ENCODE measurements at places on chromosomes 16 and 17.
A peak's percentile ranks its signal among the peaks of the same experiment; 100 is the strongest.

- H3K27me3 ChIP-seq = no peaks in the 10 kb centered on the region
- DNase-seq = peak; percentile 58
- H3K36me3 ChIP-seq = peaks cover 24% of the 10 kb centered on the region
- peaks cover 1% of the 10 kb centered on the region for H3K4me1 ChIP-seq
- no peak overlapping the region for H3K27ac ChIP-seq
- H3K4me3 ChIP-seq = no peak overlapping the region
Measured at GRCh38 chr17:7001318-7001961, 5.6 kb downstream of the ALOX12 start.

- no peak overlapping the region for H3K4me3 ChIP-seq
- DNase-seq = no peak
- H3K27me3 ChIP-seq = no peaks in the 10 kb centered on the region
- H3K4me1 ChIP-seq = peaks cover 60% of the 10 kb centered on the region
- H3K36me3 ChIP-seq = no peaks in the 10 kb centered on the region
Measured at GRCh38 chr16:11236461-11237254, 19.3 kb downstream of the SOCS1 start.

DNA sequence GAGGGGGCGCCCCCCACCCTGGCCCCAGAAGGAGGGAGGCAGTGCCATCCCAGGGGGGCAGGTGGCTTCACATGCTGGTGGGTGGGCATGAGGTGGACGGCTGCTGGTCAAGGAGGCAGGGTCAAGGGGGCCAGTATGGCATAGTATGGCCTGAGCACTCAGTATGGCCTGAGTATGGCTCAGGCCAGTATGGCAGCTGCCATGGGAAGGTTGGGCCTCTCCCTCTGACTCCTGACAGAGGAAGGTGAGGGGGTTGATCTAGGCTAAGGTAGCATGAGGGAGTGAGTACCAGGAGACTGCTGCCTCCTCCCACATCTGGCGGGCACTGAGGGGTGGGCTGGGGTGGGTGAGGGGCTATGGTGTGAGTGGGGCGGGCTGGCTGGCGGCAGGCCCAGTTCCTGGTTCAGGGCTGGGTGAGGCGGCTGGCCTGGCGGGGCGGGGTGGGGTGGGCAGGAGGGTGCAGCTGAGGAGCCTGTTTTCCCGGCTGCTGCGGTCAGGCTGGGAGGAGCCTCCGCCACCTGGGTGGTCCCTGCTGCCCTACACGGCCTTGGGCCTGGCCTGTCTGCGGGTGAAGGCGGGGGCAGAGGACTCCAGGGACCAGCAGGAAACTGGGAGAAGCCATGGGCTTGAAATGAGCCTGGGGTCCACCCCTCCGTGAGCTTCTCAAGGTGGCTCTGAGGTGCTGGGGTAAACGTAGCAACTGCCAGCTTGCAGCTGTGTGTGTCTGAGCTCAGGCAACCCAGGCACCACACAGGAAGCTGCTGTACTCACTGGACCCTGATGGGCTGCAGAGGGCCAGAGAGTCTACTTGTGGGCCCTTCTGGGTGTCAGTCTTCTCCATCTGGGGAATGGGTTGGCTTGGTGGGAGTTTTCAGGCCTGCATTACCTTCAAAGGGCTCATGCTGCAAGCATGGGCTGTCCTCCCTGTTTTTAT, 57.0 kb downstream of the RAI1 start:
- no peaks in the 10 kb centered on the region for H3K27me3 ChIP-seq
- peak overlapping the region; percentile 31 for H3K27ac ChIP-seq
- H3K4me3 ChIP-seq = no peak overlapping the region

DNA sequence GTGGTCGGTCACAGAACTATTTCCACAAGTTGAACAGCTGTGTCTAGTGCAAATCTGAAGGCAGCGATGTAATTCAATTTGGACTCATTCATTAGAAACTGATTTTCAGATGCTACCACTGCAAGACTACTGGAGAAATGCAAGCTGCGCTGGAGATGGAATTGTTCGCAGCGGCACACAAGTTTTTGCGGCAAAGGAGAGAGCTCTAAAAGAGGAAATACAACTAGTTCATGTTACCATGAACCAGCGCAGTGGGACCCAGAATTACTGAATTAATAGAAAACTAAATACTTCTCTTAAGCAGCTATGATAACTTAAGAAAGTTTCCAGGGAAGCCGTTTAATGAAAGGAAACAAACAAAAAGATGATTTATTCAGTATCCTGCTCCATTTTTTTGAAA, 1.9 kb downstream of the CREBBP start:
- peak overlapping the region; percentile 92 for H3K4me3 ChIP-seq
- peaks cover 57% of the 10 kb centered on the region for H3K4me1 ChIP-seq
- peaks cover 16% of the 10 kb centered on the region for H3K36me3 ChIP-seq
- no peaks in the 10 kb centered on the region for H3K27me3 ChIP-seq
- H3K27ac ChIP-seq = peak overlapping the region; percentile 86
- DNase-seq = no peak

DNA sequence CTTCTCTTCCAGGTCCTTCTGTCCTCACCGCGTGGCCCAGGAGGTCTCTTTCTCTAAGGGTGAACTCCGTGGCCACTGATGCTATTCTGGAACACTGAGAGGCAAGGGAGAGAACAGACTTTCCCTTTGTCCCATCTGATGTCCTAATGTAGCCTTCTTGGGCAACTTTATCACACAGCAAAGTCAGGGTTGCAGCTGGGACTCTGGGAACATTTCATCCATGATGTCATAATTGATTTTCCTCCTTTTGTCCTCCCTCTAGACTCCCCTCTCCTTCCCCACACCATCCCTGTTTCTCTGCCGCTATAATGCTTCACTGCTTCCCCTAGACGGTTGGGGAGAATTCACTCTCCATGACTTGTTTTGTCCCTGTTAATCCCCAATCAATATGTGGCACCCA, 201.0 kb downstream of the SHISA9 start:
- no peaks in the 10 kb centered on the region for H3K4me1 ChIP-seq
- no peaks in the 10 kb centered on the region for H3K36me3 ChIP-seq
- H3K27ac ChIP-seq = no peak overlapping the region
- H3K27me3 ChIP-seq = no peaks in the 10 kb centered on the region
- no peak overlapping the region for H3K4me3 ChIP-seq

- peaks cover 80% of the 10 kb centered on the region for H3K4me1 ChIP-seq
- H3K36me3 ChIP-seq = peaks cover 14% of the 10 kb centered on the region
- peak overlapping the region; percentile 71 for H3K4me3 ChIP-seq
- H3K27me3 ChIP-seq = no peaks in the 10 kb centered on the region
Measured at GRCh38 chr17:57284583-57284982, 28.3 kb downstream of the MSI2 start.

GRCh38 chr17:1509290-1509881, 7.0 kb downstream of the INPP5K start:
- peaks cover 5% of the 10 kb centered on the region for H3K36me3 ChIP-seq
- peaks cover 1% of the 10 kb centered on the region for H3K4me1 ChIP-seq
- no peak for DNase-seq
- H3K27ac ChIP-seq = no peak overlapping the region
- no peak overlapping the region for H3K4me3 ChIP-seq

DNA sequence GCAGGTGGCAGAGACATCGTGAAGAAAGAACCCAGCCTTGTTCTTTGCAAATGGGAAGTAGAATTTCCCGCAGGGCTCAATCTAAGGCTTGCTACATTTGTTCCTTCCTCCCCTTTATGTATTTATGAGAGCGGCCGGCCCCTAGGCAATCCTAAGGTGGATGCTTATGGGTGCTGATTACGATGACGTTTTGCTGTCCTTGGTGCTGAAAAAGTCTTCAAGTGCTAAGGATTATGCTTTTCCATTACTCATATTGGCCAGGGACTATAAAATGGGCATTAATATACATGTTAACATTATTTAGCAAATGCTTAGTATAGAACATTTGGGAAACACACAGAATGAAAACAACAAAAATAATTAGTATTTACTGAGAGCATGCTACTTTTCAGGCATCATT, 313.3 kb upstream of the XYLT1 start:
- no peak overlapping the region for H3K4me3 ChIP-seq
- no peaks in the 10 kb centered on the region for H3K4me1 ChIP-seq
- no peak for DNase-seq
- peaks cover 5% of the 10 kb centered on the region for H3K27me3 ChIP-seq

GRCh38 chr17:71176928-71177443, 943.8 kb upstream of the SOX9 start:
- no peak overlapping the region for H3K27ac ChIP-seq
- H3K36me3 ChIP-seq = no peaks in the 10 kb centered on the region
- no peak overlapping the region for H3K4me3 ChIP-seq

GRCh38 chr16:25111403-25112166, at the start of gene LCMT1:
Gene LCMT1, plus strand, starts transcription at chr16:25111742. Its CDS starts 142 bp downstream, at chr16:25111884.
- peak within 1 kb of the TSS; percentile 96 for H3K27ac ChIP-seq
- peak within 1 kb of the TSS; percentile 87 for H3K4me3 ChIP-seq
- peaks cover 1% of the 10 kb centered on the region for H3K36me3 ChIP-seq
- H3K4me1 ChIP-seq = peaks cover 67% of the 10 kb centered on the region

DNA sequence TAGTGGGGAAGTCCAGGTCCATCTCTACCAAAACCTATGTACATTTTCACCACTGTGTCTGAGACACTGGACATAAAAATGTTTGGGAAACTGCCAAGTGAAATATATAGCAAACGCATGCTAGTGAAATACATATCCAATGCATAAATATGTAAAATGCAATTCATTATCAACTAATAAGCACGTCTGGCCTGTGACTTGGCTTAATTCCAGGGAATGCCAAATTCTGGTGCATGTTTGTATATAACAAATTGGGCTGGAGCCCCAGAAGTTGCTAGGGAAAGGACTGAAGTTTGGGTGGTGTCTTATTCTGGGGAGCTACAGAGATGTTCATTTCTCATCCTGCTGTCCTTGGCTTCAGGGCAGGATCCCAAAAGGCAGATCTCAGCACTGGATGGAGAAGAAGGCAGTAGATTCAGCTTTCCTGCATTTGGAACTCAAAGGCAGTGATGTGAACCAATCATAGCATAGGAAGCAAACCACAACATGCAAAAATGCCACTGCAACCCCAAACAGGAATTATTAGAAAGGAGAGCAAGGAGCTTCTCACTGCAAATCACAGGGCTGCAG, 184.3 kb downstream of the HS3ST3A1 start:
- no peaks in the 10 kb centered on the region for H3K36me3 ChIP-seq
- no peak for DNase-seq
- no peaks in the 10 kb centered on the region for H3K4me1 ChIP-seq
- H3K27me3 ChIP-seq = peaks cover 16% of the 10 kb centered on the region
- H3K4me3 ChIP-seq = no peak overlapping the region

DNA sequence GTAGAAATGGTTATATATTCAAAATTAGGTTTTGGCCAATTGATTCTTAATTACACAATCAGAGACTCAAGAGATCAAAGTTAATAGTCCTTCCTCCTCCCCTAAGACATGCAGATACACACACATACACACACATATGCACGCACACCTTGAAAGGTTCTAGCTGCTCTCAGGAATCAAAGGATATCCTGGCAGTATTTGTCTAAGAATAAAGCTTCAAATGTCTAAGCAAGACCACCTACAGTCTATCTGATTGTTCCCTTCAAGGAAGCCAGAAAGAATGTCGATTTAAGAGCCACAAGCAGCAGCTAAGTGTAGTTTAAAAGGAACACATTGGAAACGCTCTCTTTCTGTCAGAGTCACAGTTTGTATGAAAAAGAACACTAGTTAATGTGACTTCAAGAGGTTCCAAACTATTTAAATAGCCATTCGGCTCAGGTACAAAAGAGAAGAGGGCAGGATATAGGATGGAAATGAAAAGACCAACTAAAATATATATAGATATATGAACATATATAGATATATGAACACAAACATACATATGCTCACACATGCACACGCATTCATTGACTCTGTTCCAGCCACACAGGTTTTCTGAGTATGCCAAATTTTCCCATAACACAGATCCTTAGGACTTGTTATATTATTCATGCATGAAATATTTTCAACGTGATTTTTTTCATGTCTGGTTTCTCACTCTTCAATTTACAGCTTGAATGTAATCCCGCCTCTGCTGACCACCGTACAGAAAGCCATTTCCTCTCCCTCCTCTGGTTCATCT, 79.0 kb downstream of the CDH8 start:
- no peak overlapping the region for H3K4me3 ChIP-seq
- H3K27ac ChIP-seq = no peak overlapping the region
- no peak for DNase-seq
- no peaks in the 10 kb centered on the region for H3K36me3 ChIP-seq
- no peaks in the 10 kb centered on the region for H3K27me3 ChIP-seq
- no peaks in the 10 kb centered on the region for H3K4me1 ChIP-seq

- H3K4me1 ChIP-seq = no peaks in the 10 kb centered on the region
- H3K36me3 ChIP-seq = no peaks in the 10 kb centered on the region
- no peak overlapping the region for H3K4me3 ChIP-seq
- no peak overlapping the region for H3K27ac ChIP-seq
- H3K27me3 ChIP-seq = peaks cover 2% of the 10 kb centered on the region
- no peak for DNase-seq
Measured at GRCh38 chr16:55563797-55564196, 2.7 kb upstream of the CAPNS2 start.

GRCh38 chr17:17492085-17492484, 4.1 kb downstream of the RASD1 start:
- H3K27me3 ChIP-seq = peaks cover 14% of the 10 kb centered on the region
- H3K4me1 ChIP-seq = peaks cover 27% of the 10 kb centered on the region
- peaks cover 16% of the 10 kb centered on the region for H3K36me3 ChIP-seq
- DNase-seq = no peak

- no peak for DNase-seq
- no peak overlapping the region for H3K27ac ChIP-seq
- no peaks in the 10 kb centered on the region for H3K36me3 ChIP-seq
- H3K4me1 ChIP-seq = peaks cover 35% of the 10 kb centered on the region
- H3K4me3 ChIP-seq = peak overlapping the region; percentile 37
Measured at GRCh38 chr17:48022901-48023300, 14.7 kb downstream of the COPZ2 start.

DNA sequence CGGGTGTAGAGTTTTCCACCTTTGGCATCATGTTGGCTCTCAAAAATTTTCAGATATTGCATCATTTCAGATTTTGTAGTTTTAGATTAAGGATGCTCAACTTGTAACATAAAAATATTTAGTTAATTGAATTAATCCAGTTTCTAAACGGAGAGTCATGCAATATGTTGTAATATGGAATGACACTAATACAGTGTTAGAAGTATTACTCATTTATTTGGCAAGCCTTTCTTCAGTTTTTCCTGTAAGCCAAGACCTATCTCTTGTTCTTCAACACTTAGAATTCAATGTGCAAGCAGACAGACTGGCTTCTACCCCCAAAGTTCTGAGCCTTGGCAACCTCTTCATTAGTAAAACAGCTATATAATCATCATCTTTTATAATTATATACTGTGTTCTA, 985.0 kb upstream of the GOT2 start:
- no peaks in the 10 kb centered on the region for H3K4me1 ChIP-seq
- no peak overlapping the region for H3K27ac ChIP-seq
- no peaks in the 10 kb centered on the region for H3K27me3 ChIP-seq
- no peaks in the 10 kb centered on the region for H3K36me3 ChIP-seq

GRCh38 chr17:56891751-56892150, 22.1 kb downstream of the TRIM25 start:
- peak; percentile 68 for DNase-seq
- H3K36me3 ChIP-seq = peaks cover 77% of the 10 kb centered on the region
- H3K4me3 ChIP-seq = no peak overlapping the region
- H3K27ac ChIP-seq = no peak overlapping the region
- no peaks in the 10 kb centered on the region for H3K4me1 ChIP-seq
